ENCODE measurements at places on chromosomes 1 and 21.

DNA sequence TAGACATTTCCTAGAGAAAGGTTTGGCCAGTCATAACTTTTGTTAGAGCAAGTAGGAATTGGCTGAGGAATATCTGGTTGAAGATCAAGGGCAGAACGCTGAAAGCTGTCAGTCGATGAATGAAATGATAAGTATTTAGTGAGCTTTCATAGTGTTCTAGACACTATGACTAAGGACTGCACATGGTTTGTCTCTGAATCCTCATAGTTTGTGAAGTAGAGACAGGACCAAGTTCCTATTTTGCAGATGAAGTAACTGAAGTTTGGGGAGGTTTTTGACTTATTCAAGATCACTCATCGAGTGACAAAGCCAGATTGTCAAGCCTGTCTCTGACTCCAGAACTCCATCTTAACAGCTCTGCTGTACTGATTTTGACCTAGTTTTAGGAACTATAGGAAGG is 4.7 kb downstream of the ELOA start:
- no peak for DNase-seq

GRCh38 chr21:18245464-18245967 is 883 bp downstream of the CHODL start:
- DNase-seq = no peak

GRCh38 chr1:55913565-55913964 is 665.8 kb downstream of the PLPP3 start:
- DNase-seq = no peak

GRCh38 chr21:20802201-20802600 is 196.0 kb upstream of the NCAM2 start:
- DNase-seq = no peak

GRCh38 chr1:169890761-169891538 is 2.7 kb downstream of the SCYL3 start:
- no peak for DNase-seq

DNA sequence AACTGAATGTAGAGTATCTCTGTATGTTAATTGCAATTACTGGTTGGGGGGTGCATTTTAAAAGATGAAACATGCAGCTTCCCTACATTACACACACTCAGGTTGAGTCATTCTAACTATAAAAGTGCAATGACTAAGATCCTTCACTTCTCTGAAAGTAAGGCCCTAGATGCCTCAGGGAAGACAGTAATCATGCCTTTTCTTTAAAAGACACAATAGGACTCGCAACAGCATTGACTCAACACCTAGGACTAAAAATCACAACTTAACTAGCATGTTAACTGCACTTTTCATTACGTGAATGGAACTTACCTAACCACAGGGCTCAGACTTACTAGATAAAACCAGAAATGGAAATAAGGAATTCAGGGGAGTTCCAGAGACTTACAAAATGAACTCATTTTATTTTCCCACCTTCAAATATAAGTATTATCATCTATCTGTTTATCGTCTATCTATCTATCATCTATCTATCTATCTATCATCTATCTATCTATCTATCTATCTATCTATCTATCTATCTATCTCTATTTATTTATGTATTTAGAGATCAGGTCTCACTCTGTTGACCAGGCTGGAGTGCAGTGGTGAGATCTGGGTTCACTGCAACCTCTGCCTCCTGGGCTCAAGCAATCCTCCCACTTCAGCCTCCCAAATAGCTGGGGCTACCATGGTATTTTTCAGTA is 47.8 kb downstream of the CHML start:
- no peak for DNase-seq

GRCh38 chr1:115275216-115275615 is 62.8 kb downstream of the NGF start:
- DNase-seq = no peak

- DNase-seq = no peak
Measured at GRCh38 chr1:150555198-150555970, 6.2 kb downstream of the ADAMTSL4 start.

DNA sequence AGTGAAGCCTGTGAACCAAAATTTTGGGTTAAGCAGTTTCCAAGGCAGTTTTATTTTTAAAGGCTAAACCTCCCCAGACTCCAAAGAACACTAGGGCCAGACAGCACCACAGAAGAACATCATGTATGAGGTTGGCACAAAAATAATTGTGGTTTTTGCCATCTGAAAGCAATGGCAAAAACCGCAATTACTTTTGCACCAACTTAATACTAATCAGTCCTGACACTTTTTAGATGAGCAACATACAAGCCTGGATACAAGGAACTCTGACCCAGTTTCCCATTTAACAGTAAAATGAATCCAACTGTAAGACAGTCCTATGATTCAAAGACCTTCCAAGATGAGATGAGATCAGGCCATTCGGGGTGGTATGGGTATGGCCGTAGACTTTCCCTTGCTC is 46.8 kb downstream of the CNIH3 start:
- DNase-seq = no peak

DNA sequence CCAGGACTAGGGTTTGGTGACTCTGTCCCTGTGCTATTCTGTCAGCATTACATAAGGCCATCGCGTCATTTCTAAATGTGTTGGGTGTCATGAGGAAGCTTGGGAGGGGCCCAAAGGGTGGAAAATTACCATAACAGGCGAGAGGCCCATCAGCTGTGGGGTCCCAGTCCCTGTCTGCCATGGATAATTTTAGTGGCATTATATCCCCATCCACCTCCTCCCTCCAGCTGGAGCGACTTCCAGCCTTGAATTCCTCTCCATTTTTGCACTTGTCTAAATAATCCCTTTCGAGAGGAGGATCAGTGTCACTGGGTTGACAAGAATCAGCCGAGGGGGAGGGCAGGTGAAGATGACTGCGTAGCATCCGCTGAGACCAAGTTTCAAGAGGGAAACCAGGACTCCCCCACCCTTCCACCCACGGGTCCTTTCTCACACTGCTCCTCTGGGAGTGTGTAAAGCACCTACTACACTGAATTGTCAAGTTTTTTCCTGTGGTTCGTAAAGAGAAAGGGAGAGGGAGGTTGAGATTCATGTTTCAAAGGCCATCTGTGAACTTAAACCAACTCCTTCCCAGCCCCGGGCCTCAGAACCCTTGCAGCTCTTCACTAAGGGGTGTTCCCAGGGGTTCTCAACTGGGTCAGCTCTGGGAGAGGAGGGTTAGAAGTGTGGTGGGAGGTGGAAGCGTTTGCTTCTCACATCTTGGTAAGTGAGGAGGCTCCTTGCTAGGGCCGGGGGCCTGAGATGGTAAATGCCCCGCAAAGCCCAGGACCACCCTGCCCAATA is 29.2 kb downstream of the VASH2 start:
- no peak for DNase-seq

DNA sequence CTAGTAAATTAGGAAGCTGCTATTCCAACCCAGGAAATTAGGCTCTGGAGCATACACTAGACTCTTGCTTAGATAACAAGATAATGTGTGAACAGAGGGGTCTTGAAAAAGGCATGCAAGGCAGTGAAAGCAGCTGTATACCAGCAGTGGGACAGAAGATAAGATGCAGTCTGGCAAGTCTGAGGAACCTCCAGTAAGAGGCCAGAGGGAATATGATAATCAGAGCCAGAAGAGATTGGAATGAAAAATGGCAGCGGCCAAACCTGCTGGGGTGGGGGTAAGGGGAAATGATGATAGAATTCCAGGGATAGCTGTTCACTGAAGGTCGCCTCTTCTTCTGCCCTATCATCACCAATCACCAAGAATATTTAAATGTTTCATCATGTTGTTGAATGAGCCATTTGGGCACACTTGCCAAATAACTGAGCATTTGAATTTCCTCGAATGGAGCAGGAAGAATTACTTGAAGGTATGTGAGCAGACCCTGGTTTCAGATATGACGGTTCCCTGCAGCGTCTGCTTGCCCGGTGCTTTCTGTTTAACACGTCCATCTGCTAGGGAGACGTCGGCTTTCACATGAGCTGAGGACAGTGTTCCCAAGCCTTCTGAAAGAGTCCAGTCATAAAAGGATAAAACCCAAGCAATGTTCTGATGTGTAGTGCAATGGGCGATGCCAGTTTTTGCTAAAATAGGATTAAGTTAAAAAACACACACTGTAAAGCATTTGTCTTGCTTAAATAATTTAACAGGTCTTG is 173.3 kb downstream of the RWDD3 start:
- no peak for DNase-seq

GRCh38 chr1:64263335-64263734 is 59.9 kb downstream of the UBE2U start:
- DNase-seq = no peak

DNA sequence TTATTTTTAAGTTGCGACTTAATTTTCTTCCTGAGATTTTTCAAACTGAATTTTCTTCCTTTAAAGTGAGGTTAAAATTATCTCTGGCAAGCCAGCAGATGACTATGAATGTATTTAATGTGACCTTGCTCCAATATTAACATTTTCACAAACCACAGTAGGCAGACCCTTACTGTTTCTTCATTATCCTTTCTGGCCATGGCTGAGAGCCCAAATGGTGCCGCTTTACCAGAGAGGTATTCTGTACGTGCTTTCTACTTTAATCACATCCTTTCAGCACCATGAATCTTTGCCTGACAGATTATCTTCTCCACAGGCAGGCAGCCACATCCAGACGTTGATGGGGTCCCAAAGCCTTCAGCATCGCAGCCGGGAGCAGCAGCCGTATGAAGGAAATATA is 129.6 kb downstream of the LRRC40 start:
- DNase-seq = no peak

GRCh38 chr1:7432900-7433380 is 338.2 kb upstream of the VAMP3 start:
- DNase-seq = no peak

DNA sequence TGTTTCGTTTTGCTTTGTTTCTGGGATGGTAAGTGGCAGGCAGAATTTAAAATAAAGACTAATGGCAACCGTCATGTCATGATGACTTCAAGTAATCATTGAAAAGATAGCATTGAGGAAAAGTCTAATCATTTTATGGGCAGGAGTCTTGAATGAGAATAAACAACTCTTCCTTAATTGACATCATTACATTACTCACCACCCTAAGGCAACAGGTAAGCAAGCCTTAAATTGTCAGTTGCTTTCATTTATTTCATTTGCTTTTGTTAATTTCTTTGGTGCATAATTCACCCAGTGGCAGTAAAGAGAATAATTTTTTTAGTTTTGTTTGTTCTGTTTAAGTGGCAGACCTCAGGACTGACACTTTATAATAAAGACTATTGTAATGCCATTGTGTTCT is 669.0 kb downstream of the RWDD3 start:
- DNase-seq = no peak

DNA sequence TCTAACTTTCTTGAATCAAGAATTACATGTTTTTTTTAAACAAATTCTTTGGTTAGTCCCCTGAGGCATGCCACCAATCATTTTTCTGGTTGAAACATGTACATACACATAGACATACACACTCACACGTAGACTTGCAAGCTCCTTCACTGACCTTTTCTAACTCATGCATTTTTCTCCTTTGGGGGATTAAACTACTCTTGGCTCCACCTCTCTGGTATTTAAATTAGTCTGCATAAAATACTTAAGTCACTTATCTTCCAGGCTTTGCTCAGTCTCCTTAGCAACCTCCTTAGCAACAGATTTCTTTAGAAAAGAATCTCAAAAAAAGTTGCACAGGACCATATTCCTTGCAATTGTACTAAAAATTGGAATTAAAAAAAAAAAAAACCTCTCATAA is 440.9 kb upstream of the LRRC7 start:
- no peak for DNase-seq

- no peak for DNase-seq
Measured at GRCh38 chr1:6099787-6100765, 54.4 kb downstream of the KCNAB2 start.

DNA sequence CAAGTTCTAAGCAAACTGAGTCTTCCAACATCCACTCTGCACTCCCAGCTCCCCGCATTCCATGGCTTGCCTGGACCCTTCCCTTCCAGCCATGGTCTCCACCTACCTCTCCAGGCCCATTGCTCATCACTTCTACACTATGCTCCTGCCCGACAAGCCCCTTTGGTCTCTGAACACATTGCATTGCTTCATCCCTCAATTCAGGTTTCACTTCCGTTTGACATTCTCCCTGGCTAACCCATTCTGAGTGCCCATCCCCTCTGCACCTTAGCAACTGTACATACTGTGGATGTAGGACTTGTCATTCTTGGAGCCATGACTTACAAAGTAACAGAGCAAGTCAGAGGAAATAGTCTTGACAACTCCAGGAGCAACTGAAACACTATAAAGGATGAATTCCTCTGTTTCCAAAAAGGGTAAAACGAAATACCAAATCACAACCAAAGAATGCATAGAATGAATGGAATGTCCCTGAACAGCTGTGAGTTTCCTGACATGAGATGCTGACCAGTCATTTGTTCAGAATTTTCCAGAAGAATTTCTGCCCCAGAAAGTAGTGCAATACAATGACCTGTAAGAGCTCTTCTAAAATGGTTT is 66.7 kb downstream of the KCNJ6 start:
- peak; percentile 24 for DNase-seq

GRCh38 chr1:64471218-64472039 is 1.5 kb downstream of the CACHD1 start:
- DNase-seq = peak; percentile 28

- no peak for DNase-seq
Measured at GRCh38 chr1:198465201-198466144, 75.0 kb downstream of the ATP6V1G3 start.

- no peak for DNase-seq
Measured at GRCh38 chr1:229554886-229555621, 3.5 kb downstream of the ABCB10 start.

DNA sequence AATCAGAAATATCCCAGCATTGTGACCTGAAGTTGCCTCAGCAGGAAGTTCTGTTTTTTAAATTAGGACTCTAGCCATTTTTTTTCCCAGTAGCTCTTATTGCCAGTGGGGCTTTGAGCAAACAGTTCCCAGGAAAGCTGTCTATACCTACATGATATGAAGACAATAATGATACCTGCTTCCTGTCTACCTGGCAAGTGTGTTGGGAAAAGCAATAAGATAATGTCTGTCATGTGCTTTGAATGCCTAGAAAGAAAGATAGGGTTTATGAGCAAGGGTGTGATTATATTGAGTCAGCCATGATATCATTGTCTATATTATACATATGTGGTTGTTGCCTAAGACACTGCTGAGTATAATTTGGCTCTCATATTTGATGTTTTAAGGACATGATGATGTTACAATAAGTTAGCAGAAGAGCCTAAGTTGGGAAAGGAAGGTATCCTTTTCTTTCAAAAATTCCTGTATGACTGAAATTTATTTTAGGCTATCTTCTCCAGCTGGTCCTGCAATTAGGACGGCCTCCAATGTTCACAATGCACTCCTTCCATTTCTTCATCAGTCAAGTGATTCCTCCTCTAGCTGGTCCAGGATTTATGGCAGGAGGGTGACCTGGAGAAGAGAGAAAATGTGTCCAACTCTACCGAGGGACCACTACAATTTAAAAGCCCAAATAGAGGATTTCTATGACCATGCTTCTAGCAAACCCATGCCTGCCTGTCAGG is 99.6 kb upstream of the CDC42BPA start:
- no peak for DNase-seq

DNA sequence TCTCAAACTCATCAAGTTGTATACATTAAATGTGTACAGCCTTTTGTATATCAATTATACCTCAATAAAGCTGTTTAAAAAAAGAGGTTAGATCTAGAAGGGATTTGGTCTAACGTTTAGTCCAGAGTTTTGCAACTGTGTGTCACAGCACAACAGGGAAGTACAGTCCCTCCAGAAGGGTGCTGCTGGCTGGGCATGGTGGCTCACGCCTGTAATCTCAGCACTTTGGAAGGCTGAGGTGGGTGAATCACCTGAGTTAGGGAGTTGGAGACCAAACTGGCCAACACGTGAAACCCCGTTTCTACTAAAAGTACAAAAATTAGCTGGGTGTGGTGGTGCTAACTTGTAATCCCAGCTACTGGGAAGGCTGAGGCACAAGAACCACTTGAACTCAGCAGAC is 78.3 kb upstream of the HAO2 start:
- no peak for DNase-seq

- DNase-seq = peak; percentile 69
Measured at GRCh38 chr1:17276568-17276967, 27.7 kb downstream of the PADI3 start.

All from H54 (cell line).